ENCODE measurements at places on chromosomes 12 and 14.

DNA sequence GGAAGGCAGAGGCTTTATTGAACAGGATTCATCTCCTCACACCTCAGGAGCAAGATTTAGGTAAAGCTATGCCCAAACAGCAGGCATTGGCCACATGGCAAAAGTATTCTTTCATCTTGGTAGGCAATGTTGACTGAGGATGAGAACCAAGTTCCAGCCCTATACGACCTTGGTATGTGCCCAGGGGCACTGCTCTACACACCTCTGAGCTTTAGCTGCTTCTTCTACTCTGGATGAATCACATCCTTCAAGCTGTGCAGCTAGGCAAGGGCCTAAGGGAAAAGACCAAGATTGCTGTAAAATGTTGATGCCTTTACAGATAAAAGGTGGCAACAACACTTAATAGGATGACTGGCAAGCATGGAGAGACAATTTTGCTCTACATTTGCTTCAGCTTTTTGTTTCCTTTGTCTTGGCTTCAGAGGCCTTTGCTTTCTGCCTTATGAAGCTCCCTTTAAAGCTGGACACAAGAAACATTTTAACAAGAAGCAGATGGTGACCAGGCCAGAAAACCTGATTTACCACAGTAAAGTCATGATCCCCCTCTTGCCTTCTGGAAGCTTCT is 183.3 kb upstream of the KITLG start:
- peak; percentile 36 for DNase-seq

DNA sequence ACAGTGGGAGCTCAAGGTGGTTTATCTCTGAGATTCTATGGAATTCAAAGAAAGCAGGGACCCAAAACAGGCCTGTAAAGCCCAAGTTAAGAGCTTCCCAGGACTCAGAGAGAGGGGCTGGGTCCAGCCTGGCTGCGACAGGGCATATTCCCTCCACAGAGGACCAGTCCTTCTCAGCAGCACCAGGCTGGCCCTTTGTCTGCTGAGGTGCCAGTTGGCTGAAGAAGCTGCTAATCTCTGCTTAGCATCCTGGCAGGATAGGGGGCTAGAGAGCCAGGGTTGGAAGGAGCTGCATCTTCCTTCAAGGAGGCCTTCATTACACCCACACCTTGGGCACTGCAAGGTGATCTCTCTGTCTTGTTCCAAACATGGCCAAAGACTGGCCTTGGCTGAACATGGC is 68.3 kb upstream of the TUNAR start:
- no peak for DNase-seq

GRCh38 chr14:104376202-104377140 is 203.1 kb upstream of the C14orf180 start:
- DNase-seq: no peak

- no peak for DNase-seq
These were observed 501.6 kb downstream of the VRK1 start for GRCh38 chr14:97298736-97299135.

DNA sequence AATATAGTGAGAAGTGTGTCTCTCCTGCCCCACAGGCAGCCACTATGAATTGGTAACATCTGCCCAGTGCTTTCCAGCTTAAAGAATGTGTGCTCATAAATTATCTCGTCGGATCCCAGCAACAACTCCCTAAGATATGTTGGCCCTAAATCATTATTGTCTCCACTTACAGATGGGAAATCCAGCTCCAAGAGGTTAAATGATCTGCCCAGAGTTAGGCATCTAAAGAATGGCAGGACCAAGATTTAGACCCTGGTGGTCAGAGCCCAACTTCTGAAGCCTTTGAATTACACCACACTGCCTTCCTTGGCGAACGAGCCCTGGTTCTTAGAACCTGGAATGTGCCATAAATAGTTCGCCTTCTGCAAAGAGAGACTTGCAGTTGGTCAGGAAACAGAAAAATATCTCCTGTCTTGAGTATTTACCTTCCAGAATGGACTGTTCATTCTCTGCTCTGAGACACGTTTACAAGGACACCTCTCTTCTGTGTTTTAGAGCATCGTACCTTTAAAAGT is 20.1 kb upstream of the PLEK2 start:
- DNase-seq: peak; percentile 85

- peak; percentile 15 for DNase-seq
These were observed 1.7 kb upstream of the HOXC9 start for GRCh38 chr12:53998110-53998899.

DNA sequence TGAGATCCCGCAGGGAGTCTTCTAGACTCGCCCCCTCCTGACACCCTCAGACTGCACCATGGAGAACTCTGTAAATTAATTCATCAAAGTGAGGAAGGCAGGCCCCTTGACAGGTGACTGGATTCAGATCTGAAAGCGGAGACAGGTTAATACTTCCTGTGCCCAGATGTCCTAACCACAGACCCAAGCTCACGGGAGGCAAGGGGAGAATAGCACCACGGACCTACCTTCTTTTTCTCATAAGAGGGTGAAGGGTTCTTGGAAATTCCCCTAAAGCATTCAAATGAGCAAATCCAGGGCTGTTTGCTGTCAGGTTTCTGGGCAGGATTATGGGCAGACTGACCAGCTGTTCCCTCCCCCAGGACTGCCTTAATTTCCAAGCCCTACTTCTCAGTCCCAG is 170.0 kb downstream of the ZFP36L1 start:
- DNase-seq: no peak

DNA sequence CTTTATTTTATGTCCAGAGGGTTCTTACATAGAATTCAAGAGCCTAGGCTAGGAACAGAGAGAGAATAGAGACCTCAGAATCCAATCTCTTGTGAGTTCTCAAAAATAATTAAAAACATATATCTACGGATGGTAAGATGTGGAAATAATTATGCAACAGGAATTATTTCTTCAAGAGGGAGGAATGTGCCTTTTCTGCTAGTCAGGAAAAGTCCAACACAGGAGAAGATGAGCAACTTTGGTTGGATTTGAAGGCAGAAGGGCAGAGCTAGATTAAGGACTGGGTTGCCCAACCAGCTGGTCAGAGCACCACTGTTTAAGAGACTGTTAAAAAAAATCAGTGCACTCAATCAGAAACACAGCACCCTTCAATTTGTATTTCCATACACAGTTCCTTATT is 365.5 kb downstream of the ETNK1 start:
- DNase-seq: peak; percentile 63

DNA sequence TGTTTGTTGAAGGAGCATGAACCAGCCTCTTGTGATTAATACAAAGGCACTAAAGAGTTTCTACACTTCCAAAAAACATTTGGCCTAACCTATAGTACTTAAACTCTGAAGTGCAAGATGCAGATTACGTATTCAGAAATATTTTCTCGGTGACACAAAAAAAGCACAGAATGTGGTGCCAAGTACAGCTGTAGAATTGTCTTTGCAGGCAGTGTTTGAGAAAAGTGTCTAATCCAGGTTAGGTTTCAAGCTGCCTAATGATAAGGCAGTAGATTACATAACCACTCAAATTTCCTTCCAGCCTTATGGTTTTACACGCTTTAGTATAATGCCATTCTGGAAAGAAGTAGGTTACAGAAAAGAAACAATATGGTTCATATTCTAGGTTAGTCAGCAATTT is 205.2 kb downstream of the KLHL28 start:
- no peak for DNase-seq

DNA sequence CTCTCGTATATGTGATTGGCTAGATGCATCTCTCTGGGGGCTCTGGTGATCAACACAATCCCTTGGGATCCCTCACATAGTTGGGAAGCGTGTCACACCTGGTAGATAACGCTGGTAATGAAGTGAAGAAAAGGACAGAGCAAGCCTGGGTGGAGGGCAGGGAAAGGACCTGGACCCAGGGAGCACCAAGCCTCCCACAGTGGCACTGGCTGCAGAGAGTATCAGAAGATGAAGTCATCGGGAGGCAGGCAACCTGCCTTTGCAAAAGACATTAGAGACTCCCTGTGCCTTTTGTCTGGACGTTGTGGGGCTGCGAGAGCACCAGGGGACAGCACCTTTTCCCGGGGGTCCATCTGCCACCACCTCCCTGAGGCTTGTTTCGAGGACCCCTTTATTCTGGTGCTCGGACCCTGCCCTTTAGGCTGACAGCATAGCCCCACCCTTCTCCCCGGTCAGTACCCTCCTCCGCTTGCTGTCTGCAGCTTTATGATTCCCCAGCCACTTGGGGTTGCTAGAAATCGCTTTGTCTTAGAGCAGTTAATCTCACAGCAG is 116.4 kb downstream of the EML1 start:
- no peak for DNase-seq

DNA sequence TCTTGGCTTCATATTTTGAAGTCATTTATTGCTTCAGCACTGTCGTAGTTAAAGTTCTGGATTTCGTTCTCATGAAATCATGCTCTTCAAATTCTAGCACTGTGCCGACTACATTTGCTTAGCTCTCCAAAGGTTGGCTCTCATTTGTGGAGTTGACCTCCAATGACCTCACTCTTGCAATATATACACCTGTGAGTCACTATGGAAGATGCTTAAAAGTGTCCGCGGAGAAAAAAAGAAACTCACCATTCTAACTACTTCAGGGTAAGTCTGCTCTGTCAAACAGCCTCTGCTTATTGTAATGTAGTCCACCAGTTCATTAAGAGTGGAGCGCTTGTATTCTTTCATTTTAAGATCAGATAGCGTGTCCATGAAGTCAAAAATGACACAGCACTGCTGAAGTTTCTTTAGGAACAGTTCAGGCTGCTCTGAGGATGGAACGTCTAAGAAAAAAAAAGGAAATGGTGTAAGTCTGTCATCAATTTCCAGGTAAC is 89.7 kb downstream of the PPP2R5E start:
- peak; percentile 34 for DNase-seq

DNA sequence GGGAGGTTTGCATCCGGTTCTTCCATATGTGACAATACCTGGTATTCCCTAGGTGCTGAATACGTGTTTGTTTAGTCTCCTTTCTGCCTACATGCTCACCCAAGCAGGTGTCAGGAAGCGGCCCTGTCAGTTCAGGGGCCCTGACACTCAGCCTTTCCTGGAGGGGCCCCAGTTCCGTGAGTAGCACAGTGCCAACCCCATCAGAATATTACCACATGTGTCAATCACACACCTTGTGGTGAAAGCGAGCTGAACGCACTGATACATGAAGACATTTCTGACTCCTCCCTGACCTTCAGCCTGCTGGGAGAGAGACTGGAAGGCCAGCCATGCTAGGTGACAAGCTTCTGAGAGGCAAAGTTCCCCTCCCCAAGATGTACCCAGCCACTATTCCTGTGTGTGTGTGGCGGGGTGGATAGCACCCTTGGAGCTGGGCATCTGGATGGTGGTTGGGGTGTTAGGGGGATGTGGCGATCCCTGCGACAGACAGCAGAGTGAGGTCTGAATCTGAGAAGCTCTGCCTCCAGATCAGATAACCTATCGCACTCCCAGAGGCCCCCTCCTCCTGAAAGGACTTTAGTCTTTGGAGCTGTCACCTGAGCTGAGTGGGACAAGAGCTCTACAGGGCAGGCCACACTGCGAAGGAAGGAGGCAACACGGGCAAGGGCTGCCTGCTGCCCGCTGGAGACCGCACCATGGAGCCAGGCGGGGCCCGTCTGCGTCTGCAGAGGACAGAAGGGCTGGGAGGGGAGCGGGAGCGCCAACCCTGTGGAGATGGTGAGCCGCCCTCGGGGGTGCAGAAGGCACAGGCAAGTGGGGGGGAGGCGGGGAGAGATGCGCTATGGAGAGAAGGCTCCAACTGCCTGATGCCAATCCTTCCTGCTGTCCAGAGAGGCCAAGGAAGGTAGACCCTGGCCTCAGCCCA is at the start of gene SOAT2:
Gene SOAT2, plus strand, starts transcription at position 604 of the 925 bp plus-strand sequence. Its CDS starts 92 bp downstream, at position 696.
- DNase-seq: no peak

GRCh38 chr12:119259484-119259883 is 75.0 kb upstream of the CCDC60 start:
- DNase-seq: no peak

DNA sequence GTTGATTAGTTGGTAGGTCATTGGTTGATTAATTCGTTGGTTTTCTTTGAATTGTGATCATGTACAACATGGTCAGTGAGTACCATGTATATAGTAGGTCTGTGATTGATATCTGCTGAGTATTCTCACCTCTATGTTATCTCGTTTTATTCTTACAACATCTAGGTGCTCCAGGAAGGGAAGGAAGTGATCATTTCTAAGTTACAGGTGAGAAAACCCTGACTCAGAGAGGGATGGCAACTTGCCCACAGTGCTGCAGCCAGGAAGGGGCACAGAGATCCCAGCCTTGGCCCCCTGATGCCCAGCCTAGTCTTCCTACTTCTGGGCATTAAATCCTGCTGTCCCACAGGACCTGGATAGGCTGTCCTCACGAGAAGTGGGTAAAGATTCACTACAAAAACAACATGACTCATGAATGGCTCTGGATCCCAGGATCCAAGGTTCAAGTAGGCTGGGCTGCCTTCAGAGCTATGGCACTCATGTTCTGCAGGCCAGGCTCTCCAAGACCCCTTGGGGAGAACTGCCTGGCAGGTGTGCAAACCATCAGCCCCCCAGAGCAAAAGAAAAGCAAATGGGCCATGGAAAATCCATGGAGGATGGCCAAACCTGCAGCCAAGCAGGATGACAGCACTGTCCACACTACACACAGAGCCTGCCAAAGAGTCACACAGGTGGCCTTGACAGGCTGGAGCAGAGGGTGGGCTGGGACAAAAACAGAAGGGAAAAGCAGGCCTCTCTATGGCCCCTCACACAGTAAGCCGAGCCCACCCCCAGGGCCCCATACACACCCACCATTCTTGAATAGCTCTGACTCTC is 146.2 kb downstream of the BCL11B start:
- DNase-seq: no peak

GRCh38 chr12:94074980-94075629 is 73.3 kb upstream of the PLXNC1 start:
- peak; percentile 91 for DNase-seq

GRCh38 chr14:69346710-69347109 is 51.4 kb downstream of the ERH start:
- DNase-seq: no peak

DNA sequence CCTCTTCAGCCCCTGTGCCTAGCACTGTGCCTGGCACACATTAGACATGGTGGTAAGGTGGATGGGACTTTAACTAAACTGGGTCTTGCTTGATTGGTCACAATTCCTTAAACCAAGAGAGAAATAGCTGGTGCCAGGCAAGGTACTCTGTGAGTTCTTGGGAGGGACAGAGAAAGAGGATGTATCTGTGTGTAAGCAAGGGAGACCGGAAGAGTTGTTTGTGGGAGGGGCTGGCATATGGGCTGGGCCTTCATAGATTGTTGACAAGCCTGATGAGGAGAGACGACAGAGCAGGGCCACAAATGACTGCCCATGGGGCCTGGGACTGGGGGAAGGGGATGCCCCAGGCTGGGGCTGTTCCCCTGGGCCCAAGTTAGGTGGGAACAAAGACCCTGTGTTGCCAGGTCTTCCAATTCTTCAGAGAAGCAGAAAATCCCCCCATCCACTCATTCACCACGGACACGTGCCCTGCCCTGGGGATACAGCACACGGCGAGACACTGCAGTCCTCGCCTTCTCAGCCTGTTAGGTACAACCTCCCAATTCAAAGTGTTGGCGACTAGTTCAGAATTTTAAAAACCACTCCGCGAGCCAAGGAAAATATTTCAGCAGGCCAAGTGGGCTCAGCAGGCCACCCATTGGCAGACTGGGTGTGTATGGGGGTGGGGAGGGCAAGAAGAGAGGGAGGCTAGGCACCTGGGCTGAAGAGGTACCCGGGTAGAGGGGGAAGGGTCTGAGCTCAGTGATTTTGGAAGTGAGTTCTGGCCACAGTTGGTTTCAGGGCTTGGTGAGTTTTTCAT is 11.4 kb upstream of the CYP46A1 start:
- DNase-seq: no peak

GRCh38 chr12:19402743-19403431 is 36.4 kb upstream of the AEBP2 start:
- peak; percentile 56 for DNase-seq
